GM03348 (cell line): ENCODE measurements at places on chromosomes 5 and 9.

GRCh38 chr5:174825587-174825986, 101.2 kb downstream of the MSX2 start:
- no peak for DNase-seq

GRCh38 chr5:165349735-165350134, 1844.3 kb downstream of the MAT2B start:
- DNase-seq: no peak

- DNase-seq: no peak
Measured at GRCh38 chr5:158276692-158277091, 417.7 kb upstream of the CLINT1 start.

GRCh38 chr9:127763918-127764384, 14.5 kb downstream of the SH2D3C start:
- no peak for DNase-seq

- no peak for DNase-seq
Measured at GRCh38 chr5:128234928-128235641, 151.5 kb downstream of the SLC12A2 start.

DNA sequence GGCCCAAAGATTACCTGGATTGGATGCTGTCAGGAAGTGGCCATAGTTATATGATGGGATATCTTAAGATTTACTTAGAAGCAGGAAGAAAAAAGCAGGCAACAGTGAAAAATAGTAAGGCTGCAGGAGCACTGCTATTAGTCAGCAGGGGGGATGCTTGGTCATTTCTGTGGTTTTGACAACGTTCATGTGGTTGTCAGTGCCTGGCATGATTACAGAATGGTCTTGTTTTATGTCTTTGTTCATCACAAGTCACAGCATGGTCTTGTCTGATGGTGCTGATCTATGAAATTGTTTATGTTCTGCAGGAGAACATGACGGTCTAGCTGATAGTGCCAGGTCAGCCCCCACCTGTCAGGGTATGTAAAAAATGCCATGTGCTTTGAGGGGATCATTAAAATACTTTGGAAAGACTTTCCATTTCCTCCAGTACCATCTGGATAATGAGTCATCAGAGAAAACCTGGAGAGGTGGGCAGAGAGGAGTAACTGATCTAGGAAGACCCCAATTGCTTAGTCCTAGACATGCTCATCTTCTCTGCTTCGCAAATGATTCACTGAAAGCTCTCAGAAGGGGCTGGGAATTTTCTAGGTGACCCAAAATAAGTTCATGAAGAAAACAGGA, 48.5 kb downstream of the PLGRKT start:
- DNase-seq: peak; percentile 54

DNA sequence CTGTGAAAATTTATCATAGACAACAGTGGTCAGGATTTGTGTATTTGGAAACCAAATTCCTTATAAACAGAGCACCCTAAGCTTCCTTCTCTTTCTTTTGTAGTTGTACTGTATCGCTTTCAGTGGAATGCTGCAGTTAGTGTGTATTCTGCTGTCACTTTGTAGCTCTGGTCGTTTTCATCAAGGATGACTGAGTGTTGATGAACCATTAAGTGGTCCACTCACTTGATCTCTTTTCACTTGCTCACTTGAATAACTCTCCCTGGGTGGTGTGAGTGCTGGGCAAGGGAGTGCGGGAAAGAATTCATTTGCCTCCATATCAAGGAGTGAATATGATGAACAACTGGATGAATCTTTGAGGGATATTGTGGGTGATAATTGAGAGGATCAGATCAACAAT, 1225.7 kb upstream of the WWC1 start:
- no peak for DNase-seq

DNA sequence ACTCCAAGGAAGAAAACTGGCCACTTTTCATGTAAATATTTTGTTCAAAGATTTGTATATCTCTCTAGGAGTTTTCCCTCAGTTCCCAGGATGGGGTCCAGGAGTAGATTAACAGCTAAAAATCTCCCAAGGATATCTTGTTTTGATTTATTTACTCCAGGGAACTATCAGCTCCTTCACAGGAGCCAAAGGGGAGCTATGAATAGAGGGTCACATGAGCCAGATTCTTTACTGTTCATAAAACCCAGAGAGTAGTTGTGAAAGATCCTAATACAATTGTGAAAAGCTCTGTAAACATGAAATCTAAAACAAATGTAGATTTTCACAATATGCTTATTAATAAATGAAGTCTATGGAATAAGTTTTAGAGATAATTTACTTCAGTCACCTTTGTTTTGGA, 16.9 kb downstream of the DIMT1 start:
- no peak for DNase-seq

GRCh38 chr9:135724186-135724787, 22.3 kb downstream of the KCNT1 start:
- no peak for DNase-seq

DNA sequence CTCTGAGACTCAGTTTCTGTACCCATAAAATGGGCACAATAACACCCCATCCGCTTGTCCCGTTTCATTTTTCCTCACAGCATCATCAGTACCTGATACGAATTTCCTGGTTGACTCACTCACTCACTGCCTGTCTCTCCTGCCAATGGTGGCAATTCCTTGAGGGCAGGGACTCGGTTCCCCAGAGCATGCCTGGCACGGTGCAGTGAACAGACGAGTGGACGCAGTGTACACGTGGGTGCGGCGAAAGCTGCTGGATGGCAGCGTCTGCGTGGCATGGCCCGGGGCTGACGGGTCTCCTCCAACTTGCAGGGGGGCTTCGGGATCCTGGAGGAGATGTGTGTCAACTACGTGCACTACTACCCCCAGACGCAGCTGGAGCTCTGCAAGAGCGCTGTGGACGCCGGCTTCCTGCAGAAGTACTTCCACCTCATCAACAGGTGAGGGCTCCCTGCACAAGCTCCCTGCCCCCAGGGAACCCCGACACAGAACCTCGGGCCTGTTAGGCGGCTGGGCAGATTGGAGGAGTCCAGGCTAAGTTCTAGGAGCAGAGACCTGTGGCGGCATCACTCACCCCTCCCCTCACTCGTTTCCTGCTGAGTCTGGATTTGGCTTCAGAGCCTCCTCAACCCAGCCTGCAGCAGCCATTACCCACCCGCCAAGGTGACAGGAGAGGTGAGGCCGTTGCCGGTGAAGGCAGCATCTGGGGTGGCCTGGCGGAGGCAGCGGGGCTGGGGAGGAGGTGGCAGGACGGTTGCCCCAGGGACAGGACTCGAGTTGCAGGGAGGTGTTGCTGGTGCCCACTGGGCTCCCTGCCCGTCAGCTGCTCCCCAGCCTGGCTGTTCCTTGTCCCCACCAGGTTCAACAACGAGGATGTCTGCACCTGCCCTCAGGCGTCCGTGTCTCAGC, 20.3 kb downstream of the DBH start:
- no peak for DNase-seq

GRCh38 chr5:79493596-79494345, 20.2 kb downstream of the HOMER1 start:
- no peak for DNase-seq

GRCh38 chr5:58934629-58935097, 351.8 kb downstream of the RAB3C start:
- no peak for DNase-seq

DNA sequence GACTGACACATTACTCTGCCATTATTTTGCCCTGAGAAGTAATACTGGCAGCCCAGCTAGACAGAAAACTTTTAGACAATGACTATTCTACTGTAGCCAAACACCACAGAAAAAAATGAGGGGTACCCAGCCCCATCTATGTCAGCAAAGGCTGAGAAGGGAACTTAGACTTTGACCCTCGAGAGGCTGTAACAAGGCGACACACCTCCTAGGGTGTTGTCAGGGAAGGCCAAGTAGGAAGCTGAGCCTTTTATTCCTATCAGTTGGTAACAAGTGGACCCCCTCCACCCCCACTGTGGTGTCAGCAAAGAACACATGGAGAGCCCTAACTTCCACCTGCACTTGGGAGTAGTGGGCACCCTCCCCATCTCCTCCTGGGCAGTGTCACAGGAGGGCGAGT, 55.6 kb downstream of the SPTLC1 start:
- no peak for DNase-seq

DNA sequence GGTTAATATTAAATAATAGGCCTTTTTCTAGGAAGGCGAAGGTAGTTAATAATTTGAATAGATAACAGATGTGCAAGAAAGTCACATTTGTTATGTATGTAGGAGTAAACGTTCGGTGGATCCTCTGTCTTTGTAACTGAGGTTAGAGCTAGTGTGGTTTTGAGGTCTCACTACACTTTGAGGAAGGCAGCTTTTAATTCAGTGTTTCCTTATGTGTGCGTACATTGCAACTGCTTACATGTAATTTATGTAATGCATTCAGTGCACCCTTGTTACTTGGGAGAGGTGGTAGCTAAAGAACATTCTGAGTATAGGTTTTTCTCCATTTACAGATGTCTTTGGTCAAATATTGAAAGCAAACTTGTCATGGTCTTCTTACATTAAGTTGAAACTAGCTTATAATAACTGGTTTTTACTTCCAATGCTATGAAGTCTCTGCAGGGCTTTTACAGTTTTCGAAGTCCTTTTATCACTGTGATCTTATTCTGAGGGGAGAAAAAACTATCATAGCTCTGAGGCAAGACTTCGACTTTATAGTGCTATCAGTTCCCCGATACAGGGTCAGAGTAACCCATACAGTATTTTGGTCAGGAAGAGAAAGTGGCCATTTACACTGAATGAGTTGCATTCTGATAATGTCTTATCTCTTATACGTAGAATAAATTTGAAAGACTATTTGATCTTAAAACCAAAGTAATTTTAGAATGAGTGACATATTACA, 45.7 kb downstream of the TGFBR1 start:
- DNase-seq: no peak

GRCh38 chr5:156109317-156110023, 217.5 kb upstream of the SGCD start:
- DNase-seq: no peak

- DNase-seq: no peak
Measured at GRCh38 chr5:59299006-59299405, 594.5 kb downstream of the PDE4D start.

- DNase-seq: peak; percentile 29
Measured at GRCh38 chr5:72328172-72328571, 8.0 kb downstream of the PTCD2 start.
